ENCODE measurements at places on chromosomes 5 and 9. TPM values are rescaled to one million over a fixed set of nuclear protein-coding genes. Genes with fewer than 3 reads are reported as not detected.

SPATA31D1 gene
- total RNA-seq = not detected

TRPM6 gene
- total RNA-seq = not detected

C1QTNF2 gene
- 2.5 TPM for total RNA-seq

PCDHGA12 gene
- total RNA-seq = 4.3 TPM

SNX2 gene
- total RNA-seq = 41.1 TPM

PDE6A gene
- total RNA-seq = 0.47 TPM

FGFR4 gene
- 128 TPM for total RNA-seq

CYSRT1 gene
- 2.0 TPM for total RNA-seq

ROPN1L gene
- total RNA-seq = 0.68 TPM

TSSK1B gene
- total RNA-seq = not detected

DNA sequence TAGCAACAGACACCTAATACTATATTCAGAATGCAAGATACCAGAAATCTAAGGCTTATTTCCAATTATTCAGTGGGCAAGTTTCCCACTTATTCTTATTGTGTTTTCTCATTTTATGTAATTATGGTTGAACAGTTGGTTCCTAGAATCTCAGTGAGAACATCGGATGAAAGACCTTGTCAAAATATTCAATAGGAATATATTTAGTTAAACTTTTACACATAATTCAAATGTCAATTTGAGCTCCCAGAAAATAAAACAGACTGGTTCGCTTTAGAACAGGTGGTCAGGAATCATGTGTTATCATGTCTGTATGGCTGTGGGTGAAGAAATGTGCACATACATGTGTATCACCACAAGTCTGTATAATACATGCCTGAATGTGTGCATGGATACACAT, 447.8 kb downstream of the MED10 start:
- no peak for DNase-seq

DNA sequence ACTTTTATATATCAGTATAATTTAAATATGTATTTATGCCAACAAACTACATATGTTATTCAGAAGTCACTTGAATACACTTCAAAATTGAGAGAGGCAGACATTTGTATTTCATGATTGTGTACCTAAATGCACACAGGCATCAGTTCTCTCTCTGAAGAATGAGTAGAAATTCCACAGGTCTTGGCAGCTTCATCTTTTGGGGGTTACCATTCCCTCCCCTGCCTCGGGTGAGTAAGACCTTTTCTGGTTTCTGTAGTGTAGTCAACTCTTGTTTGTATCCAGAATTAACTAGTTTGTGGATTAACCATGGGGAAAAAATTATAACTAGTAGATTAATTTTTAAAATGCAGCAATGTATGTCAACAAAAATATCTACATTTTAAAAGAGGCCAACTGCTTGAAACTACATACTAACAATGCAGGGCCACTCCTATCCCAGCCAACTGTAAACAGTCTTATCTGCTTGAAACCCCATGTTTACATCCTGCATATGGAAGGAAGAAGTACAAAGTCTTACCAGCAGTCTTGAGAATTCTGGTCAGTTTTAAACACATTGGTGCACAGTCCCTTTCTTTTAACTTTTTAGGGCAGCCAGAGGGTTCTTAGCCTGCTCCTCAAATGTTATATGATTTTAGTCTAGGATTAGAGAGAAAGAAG, 339.6 kb upstream of the KIF2A start:
- no peak for DNase-seq

GRCh38 chr5:11477786-11478185, 426.5 kb downstream of the CTNND2 start:
- DNase-seq = peak; percentile 19

GRCh38 chr9:8715788-8716187, 916.2 kb upstream of the DMAC1 start:
- no peak for DNase-seq

DNA sequence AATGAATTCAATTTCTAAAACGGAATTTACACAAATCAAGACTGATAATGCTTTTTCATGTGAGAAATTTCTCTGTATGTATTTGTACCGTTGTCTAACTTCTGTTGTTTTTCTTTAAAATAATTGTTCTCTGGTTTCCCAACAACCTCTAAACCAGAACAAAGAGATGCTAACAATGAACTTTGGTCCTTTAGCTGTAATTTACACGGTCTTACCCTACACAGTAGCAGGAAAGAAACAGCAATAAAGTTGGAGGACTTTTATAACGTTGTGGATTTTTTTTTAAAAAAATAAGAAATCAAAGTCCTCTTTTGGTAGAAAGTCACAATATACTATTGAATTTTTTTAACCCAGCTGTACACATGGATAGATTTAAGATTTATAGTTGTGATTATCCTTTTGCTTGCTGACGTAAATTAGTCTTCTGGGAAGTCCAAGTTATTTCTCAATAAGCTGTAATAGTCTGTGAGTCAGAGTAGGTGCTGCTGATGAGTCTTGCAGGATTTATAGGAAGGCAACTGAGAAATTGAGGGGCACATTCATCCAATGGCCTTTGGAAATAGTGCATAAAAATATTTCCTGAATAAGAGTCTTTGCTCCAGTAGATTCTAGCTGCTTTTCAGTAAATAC, 76.8 kb upstream of the PCSK1 start:
- DNase-seq = peak; percentile 33

DNA sequence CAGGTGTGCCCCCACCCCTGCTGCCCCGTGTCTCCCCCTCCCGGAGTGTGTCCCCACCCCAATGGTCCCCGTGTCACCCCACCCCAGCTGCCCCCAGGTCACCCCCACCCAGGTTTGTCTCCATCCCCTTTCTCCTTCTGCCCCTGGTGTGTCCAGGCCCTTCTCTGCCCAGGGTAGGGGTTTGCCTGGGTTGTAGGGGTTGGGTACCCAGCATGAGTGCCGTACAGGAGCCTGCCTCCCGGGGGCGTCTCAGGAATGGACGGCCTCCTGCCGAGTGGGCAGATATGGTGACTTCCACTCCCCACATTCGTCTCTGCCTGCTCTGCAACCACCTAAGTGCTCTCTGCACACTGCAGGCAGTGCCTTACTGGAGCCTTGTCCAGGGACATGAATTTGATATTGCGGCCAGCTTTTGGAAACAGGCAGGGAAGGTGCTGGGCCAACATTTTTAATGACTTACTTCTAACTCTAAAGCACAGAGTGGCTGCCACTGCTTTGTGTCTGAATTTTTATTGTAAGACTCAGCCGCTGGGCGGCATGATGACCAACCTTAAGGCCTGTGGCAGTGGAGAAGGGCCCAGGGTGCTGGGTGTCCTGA, 6.7 kb downstream of the LRRC14B start:
- no peak for DNase-seq

DNA sequence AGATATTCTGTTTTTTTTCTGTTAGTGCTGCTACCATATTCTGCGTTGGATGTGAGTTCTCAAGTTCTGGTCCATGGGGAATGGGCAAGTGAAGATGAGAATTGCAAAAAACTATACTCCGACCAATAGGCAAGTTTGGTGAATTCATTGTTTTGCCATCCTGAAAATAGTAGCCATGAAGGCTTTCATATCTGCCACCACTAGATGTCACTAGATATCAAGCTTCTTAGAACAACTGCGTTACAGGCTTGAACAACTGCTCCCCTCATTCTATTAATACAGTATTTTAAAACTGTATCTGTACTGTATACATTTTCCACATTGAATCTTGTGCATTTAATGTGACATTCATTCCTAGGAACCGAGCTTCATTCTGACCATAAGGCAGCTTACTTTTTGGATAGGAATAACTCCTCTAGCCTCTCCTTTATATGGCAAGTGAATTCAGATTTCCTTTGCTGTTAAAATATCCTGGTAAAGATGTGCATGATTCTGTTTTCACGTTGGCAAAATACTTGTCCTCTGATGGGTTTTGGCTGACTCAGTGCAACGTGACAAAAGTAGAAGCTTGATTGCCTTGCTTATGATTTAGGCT, 163.6 kb downstream of the SREK1 start:
- DNase-seq = peak; percentile 76

DNA sequence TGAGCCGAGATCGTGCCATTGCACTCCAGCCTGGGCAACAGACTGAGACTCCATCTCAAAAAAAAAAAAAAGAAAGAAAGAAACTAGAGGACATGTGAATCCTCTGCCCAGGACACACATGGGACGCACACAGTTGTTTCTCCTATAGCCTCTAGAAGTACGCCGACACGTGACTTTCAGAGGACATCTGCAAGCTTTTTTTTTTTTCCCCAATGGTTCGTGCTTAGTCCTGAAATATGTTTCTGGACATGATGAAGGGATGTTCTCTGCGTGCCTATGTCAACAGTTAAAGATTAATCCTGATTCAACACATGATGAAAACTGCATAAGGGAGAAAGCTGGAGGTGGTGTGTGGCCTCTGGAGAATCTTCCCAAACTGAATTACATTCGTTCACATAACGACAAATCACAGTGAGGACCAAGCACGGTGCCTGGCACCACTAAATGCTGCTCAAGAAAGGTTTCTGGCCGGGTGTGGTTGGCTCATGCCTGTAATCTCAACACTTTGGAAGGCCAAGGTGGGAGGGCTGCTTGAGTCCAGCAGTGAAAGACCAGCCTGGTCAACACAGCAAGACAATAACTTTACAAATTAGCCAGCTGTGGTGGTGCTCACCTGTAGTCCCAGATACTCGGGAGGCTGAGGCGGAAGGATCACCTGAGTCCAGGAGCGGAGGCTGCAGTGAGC, 9.8 kb downstream of the COL23A1 start:
- DNase-seq = no peak

DNA sequence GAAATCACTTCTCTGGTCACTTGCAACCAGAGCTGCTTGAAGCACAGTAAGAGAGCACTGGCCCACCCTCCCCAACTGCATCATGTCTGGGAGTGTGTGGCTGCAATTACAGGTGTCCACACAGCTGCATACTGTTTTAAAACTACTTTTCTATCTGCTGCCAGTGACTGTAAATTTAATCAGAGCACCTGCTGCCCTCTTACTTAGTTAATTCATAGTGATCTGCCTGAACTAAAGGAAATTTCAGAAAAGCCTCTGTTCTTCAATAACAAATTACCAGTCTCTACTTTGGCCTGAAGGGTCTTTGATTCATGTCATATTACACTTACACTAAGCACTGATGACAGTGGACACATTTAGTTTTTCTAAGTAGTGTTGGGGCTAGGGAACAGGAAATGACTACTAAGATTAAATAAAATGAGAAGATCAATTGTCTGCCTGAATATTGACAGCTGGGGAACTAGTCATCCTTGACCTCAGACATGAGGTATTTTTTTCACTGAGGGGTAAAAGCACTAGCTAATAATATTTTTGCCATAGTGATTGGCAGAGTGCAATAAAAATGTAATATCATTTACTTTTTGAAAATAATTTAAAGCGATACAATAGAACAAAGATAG, 788.9 kb upstream of the GRAMD2B start:
- DNase-seq = peak; percentile 39

DNA sequence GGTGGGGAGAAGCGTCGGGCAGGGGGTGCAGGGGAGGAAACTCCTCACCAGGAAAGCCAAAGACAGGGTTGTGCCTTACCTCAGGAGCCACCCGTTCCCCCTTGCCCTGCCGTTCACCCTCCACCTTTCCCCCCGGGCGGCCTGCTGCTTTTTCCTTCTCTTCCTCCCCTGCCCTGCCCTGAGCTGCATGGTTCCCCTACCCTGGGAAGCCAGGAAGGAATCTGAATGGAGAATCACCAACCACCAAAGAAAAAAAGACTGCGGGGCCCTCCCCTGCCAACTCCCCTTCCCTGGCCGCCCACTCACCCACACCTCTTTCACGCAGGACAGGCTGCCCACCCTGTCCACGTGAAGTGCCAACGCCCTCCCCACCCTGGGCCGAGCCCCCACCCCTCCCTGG, 820 bp upstream of the NFX1 start:
- peak; percentile 32 for DNase-seq

DNA sequence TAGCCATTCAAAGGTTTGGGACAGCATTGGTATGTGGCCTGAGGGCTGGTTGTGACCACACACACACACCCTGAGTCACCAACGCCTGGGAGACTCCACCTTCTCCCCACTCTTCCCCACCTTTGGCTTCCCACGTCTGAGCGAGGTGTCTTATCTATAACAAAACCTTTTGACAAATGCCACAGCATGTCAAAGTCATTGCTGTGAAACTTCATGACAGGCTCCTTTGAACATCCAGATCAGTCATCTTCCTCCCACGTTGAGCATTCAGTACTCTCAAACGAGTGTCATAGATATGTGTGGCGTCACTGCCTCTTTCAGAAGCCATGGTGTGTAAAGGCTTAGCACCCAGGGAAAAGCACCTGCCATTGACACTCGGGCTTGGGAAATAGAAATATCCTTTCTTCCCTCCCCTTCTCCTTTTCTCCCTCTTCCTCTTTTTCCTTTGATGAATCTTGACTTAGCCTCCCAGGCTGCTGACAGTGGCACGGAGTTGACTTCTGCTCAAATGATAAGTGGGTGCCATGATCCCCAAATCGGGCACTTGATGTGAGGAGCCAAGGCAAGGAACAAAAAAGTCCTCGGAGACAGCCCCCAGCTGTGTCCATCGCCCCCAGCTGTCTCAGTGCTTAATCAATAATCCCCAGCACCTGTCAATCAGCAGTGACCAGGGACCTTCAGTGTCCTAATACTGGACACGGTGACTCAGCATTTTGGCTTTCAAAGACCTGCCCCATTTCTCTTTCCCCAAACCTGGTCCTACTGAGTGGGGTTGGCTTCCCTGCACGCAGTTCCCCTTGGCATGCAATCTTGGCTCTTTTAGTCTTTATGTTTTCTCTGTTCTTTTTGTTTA, 114.8 kb downstream of the FGF18 start:
- no peak for DNase-seq

GRCh38 chr5:103259705-103260355, 1.3 kb downstream of the MACIR start:
- no peak for DNase-seq

- no peak for DNase-seq
These were observed 59.6 kb downstream of the C9orf152 start for GRCh38 chr9:110148384-110148783.

DNA sequence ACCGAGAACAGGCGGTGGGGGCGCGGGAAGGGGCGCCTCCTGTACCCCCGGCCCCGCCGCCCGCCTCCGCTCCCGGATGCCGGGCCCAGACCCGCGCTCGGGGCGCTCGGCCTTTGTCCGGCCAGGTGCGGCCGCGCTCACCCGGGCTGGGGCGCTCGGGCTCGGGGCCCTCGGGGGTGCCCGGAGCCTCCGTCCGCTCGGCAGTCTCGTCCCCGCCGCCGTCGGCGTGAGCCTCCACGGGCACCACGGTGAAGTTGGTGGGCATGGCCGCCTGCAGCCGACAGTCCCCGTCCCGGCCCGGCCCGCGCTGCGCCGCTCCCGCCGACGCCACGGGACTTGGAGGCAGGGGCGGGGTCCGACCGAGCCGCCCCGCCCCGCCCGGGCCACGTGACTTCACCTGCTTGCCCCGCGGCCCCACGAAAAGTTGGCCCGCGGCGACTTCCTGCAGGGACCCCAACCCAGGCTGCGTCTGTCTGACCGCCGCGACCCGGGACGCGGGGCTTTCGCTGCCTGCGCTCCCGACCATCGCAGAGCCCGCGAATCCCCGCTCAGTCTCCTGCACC, at the start of gene SLC12A7:
Gene SLC12A7, minus strand, starts transcription at position 337 of the 563 bp plus-strand sequence. Its CDS starts 72 bp downstream, at position 265.
- peak; percentile 55 for DNase-seq

GRCh38 chr5:103434057-103434456, 128.5 kb downstream of the NUDT12 start:
- no peak for DNase-seq

- DNase-seq = no peak
These were observed 116.5 kb downstream of the CPLANE1 start for GRCh38 chr5:37132646-37133045.
